ENCODE measurements at places on chromosomes 7 and 10. TPM values are rescaled to one million over a fixed set of nuclear protein-coding genes. Genes with fewer than 3 reads are reported as not detected.

LRRTM3 gene
- not detected for total RNA-seq

ADRA2A gene
- not detected for total RNA-seq

CYP26A1 gene
- total RNA-seq, result not detected

CALN1 gene
- not detected for total RNA-seq

PIP gene
- total RNA-seq, result not detected

ZNF853 gene
- total RNA-seq, result 0.63 TPM

FANK1 gene
- 0.49 TPM for total RNA-seq

TLL2 gene
- total RNA-seq, result not detected
